ENCODE measurements at places on chromosomes 1 and 21.

DNA sequence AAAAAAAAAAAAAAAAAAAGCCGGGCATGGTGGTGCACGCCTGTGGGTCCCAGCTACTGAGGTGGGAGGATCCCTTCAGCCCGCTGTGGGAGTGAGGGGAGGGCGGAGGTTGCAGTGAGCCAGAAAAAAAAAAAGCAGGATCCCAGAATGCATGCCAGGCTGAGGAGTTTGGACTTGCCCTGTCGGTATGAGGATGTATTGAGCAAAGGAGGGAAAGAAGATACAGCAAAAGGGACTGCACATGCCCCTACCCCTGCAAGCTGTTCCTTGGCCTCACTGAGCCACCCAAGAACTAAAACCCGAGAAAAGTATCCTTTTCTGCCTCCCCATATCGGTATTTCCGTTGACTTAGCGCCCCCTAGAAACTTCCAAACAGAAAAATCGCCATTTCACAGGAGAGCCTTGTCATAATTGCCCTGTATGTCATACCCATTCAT is 1.3 kb upstream of the GPATCH4 start:
- DNase-seq, result no peak

GRCh38 chr1:175646439-175647209 is 96.8 kb downstream of the TNR start:
- no peak for DNase-seq

DNA sequence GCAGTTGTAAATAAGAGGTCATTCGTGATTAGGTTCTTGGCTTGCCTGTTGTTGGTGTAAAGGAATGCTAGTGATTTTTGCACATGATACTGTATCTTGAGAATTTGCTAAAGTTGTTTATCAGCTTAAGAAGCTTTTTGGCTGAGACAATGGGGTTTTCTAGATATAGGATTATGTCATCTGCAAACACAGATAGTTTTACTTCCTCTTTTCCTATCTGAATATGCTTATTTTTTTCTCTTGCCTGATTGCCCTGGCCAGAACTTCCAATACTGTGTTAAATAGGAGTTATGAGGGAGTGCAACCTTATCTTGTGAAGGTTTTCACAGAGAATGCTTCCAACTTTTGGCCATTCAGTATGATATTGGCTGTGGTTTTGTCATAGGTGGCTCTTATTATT is 576.1 kb upstream of the RGS18 start:
- no peak for DNase-seq

GRCh38 chr1:65170511-65171142 is 22.6 kb downstream of the AK4 start:
- DNase-seq, result no peak

DNA sequence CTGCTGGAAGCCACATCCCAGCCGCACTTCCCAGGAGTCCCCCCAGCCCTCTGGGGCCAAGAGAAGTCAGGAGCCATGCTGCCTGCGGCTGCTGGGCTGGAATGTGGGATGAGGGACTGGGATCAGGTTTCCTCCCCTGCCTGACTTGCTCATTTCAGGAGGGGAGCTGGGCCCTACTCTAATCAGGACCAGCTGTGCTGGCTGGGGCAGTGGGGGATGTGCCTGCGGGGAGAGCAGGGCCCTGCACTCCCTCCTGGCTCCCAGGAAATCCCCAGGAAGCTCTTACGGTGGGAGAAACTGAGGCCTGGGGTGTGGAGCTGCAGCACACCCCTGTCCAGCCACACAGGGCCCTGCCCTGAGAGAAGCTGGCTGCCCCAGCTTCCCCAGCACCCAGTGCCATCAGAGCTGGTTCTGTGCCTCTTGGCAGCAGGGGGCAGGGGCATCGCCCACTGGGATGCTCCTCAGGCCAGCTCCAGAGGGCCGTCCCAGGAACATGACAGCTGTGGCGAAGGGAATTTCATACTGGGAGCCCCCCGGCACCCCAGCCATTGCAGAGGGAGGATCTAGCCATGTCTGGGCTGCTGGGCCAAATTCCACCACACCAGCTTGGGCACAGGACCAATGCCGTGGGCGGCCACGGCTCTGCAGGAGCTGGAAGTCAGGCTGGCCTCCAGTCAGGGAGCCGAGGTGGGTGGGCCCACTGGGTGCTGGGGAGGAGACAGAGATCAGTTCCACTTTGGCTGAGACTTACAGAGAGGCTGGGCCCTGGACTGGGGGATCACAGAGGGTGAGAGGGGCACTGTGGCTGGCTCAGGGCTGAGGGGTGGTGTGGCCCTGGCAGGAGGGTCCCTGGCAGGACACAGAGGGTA is 21.3 kb upstream of the PRSS38 start:
- DNase-seq, result peak; percentile 92

GRCh38 chr21:14762327-14762726 is 216.2 kb upstream of the SAMSN1 start:
- no peak for DNase-seq

DNA sequence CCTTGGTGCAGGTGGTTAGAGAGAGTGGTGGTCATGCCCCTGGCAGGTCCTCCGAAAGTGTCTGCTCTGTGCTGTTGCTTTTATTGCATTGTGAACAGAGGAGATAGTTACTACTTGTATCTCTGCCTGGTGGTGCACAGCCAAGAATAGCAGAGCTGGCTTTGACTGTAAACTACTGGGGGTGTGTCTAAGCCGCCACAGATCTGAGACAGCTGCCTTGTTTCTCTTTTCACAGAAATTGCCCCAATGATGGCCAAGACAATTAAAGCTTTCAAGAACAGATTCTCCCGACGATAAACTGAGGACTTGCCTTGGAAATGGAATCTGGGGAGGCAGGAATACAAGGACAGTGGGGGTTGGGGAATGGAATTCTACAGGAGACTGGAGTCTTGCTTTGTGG is 16.0 kb downstream of the ELOA start:
- DNase-seq, result no peak

- no peak for DNase-seq
Measured at GRCh38 chr1:164228928-164229327, 330.1 kb upstream of the PBX1 start.

- peak; percentile 47 for DNase-seq
Measured at GRCh38 chr21:26385721-26386120, 187.4 kb downstream of the CYYR1 start.

GRCh38 chr1:21570528-21570875 is 61.3 kb downstream of the ALPL start:
- no peak for DNase-seq

DNA sequence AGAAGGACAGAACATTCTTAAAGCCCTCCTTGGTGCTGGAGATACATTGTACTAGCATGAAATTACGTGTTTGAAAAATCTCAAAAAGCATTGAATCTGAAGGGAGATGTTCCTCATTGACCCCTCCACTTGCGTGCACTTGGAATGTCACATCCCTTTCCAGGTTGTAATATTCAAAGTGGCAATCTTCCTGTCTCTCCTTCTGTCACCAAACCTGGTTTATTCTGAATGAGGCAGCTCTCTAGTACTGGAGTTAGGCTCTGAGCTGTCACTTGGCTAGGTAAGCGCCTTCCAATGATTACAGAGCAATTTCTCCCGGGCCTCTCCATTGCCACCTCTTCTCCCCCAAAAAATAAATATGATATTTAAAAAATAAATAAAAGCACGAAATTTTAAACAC is 855 bp downstream of the DSCAM start:
- no peak for DNase-seq

- peak; percentile 57 for DNase-seq
Measured at GRCh38 chr1:41842993-41843755, 75.5 kb downstream of the HIVEP3 start.

DNA sequence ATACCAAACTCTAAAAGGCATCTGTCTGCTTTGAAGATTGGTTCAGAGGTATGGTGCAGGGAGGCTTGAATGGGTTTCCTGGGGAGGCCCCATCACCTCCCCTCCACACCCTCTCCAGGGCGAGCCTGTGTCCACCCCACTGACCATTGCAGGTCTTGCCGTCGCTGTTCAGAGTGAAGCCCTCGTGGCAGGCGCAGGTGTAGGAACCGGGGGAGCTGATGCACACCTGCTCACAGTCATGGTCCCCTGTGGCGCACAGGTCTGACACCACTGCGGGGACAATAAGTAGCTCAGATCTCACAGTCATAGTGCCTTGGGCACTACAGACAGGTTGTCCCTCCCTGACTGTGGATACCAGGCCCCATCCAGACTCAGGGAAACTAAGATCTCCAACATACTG is 6.7 kb downstream of the MATN1 start:
- DNase-seq, result no peak

GRCh38 chr1:198756470-198756869 is 117.6 kb downstream of the PTPRC start:
- no peak for DNase-seq

- DNase-seq, result no peak
Measured at GRCh38 chr1:151993084-151993733, 450 bp downstream of the S100A10 start.

DNA sequence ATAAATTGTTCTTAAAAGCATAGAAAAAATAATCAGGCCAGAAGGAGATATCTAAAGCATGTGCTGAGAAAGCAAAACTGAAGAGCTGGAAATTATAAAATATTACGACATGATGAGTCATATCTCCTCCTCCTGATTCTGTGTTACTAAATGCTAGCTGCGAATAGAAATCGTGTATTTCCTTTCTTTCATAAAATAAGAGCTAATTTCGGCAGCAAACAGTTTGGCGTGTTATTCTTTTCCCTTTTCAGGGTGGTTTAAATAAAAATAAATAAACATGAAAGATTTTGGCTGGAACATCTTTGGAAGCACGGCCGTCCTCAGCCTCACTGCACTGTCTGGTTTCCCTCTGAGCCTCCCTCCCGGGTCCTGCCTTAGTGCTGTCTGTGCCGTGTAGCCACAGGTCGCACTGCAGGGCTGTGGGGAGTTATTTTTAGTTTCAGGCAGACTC is 56.0 kb downstream of the ADARB1 start:
- DNase-seq, result peak; percentile 54

GRCh38 chr1:153340356-153340755 is 8.3 kb downstream of the PGLYRP4 start:
- DNase-seq, result no peak

DNA sequence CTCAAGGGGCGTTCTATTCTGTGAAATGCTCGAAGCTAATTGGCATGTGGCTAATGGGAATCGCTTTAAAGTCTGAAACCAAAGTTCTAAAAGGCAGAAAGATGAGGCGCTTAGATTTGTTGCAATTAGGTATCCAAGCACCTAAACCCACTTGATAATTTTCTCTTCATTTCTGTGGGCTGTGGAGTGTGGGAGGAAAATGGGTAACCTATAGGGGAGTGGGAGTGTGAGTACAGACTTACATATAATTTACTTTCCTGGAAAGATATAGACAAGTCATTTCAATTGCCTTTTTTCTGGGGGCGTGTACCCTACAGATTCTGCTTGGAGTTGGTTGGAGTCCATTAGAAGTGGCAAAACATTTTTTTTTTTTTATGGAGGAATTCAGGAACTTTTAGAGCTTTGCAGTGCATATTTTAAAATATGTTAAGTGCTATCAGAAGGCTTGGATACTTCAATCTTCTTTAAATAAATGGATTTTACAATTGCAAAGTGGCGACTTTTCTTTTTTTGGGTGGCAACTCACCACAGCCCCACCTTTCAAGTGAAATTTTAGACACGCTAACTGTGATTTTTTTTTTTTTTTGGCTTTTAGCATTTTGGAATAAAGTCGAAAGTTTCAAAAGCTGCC is 254.5 kb downstream of the CAMTA1 start:
- DNase-seq, result no peak

- DNase-seq, result no peak
Measured at GRCh38 chr1:31937300-31938183, 626 bp downstream of the PTP4A2 start.
